Left ventricle myocardium superior (tissue), 1 donor: ENCODE measurements at places on chromosomes 2 and 18. TPM values are rescaled to one million over a fixed set of nuclear protein-coding genes. Genes with fewer than 3 reads are reported as not detected.

GRCh38 chr2:119319593-119319992, 47.0 kb downstream of the C2orf76 start:
- no peak for DNase-seq

DNA sequence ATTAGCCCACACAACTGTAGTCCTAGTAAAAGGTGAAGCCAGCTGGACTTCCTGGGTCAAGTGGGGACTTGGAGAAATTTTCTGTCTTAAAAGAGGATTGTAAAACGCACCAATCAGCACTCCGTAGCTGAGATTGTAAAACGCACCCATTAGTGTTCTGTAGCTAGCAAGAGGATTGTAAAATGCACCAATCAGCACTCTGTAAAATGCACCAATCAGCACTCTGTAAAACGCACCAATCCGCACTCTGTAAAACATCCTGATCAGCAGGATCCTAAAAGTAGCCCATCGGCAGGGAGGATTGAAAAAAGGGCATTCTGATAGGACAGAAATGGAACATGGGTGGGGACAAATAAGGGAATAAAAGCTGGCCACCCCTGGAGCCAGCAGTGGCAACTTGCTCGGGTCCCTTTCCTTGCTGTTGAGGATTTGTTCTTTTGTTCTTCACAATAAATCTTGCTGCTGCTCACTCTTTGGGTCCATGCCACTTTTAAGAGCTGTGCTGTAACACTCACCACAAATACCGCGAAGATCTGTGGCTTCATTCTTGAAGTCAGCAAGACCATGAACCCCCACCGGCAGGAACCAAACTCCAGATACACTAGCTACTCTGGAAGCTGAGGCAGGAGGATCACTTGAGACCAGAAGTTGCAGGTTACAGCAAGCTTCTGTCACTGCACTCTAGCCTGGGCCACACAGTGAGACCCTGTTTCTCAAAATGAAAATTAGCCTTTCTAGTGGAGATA, 102.6 kb downstream of the HS6ST1 start:
- no peak for DNase-seq

DNA sequence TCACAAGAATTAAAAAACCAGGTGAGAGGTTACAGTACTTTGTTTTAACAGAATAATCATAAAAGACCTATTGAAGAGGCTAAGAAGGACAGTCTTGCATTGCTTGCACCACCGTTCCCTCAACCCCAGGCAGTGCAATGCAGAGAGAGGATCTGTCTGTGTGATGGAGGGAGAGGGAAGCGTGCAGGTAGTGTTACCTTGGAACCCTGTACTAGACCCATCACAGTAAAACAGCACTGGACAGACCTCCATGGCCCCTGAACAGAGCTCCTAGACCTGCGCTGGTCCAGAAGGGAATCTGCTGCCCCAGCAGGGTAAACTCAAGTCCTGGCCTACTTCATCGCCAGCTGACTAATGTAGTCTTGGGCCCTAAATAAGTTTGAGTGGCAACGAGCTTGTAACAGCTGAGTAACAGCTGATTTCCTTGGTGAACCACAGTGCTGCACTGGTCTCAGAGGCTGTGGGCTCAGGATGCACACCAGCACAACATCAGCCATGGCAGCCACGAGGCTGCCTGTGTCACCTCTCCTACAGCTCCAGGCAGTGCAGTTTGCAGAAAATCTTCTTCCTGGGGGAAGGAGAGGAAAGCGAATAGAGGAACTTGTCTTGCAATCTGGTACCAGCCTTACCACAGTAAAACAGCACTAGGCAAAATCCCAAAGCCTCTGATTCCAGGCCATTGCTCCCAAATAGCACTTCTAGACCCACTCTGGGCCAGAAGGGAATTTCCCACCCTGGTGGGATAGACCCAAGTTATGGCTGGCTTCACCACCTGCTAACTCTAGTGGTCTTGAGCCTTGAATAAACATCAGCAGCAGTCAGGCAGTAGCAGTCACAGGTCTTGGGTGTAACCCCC, 417.2 kb downstream of the CDH7 start:
- DNase-seq, result no peak

DNA sequence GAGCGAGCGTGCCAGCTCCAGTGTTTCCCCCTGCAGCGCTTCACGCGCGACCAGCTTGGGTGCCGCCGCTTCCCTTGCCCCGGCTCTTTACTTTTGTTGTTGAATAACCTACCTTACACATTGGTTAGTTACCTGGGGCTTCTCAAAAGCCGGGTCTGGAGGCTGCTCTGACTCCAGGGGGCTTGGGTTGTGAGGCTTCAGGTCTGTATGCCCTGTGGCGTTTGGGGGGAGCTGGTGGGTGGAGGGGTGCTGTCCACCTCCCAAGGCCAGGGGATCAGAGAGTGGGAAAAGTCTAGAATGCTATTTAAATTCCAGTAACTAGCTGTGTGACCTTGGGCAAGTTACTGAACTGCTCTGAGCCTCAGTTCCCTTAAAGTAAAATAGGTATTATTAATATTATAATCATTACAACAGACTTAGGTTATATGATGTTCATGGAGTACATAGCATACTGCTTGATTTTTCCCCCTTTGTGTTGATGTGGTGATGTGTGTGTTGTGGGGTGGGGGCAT, 770 bp downstream of the LYPD6B start:
- no peak for DNase-seq

- no peak for DNase-seq
These were observed 48.8 kb downstream of the ADD2 start for GRCh38 chr2:70719231-70719630.

MEP1B gene
- total RNA-seq, result not detected

TMEM17 gene
- total RNA-seq, result 1.4 TPM

EGR4 gene
- not detected for total RNA-seq

POMC gene
- total RNA-seq, result 5.3 TPM

- DNase-seq, result no peak
These were observed 370.3 kb downstream of the MEIS1 start for GRCh38 chr2:66805016-66805865.

DNA sequence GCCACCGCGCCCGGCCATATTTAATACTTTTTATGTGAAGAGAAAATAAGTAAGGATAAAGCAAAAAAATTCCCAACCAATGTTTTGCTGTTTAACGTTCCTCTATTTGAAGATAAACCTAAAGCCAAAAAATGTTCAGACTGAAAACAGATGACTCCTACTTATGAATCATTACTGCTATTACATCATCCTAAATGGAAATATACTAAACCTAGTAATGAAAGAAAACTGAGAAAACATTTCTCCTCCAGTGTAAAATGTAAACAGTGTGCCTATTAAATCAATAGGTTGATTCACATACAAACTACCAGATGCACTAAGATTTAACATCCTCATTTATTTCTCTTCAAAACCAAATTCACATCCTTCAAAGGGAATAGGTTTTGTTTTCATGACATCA, 43.5 kb downstream of the CWC22 start:
- no peak for DNase-seq

DNA sequence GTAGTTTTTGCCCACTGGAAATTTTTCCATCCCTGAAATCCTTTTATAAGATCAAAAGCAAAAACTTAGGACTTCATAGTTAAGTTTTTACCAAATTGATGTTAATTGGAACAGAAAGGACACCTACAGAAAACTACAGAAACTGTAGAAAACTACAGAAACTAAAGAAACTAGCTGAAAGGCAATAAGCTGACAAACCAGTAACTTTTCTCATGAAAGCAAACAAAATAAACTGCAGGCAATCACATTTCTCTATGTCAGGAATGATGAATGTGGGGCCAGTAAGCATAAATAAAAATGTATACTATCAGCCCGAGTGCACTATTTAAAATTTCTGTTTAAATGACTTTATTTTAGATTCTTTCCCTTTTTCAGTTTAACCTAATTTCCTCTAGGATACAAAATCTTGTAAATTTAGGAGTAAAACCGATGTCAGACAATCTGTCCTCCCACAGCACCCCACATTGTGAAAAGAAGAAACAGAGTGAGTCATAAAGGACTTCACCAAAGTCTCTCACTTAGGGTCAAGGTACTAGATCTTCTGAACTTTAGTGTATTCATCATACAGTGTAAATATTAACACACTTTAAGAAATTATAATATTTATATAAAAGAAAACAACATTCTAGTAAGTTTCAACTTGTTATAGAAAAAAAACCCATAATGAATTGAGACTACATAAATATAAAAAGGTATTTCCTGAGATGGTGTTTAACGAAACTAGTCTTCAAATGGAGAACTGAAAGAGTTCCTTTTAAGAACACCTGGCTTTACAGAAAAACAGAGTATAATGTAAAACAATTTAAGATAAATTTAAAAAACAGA, 46.6 kb downstream of the USP40 start:
- no peak for DNase-seq

C2orf80 gene
- total RNA-seq, result not detected

DNA sequence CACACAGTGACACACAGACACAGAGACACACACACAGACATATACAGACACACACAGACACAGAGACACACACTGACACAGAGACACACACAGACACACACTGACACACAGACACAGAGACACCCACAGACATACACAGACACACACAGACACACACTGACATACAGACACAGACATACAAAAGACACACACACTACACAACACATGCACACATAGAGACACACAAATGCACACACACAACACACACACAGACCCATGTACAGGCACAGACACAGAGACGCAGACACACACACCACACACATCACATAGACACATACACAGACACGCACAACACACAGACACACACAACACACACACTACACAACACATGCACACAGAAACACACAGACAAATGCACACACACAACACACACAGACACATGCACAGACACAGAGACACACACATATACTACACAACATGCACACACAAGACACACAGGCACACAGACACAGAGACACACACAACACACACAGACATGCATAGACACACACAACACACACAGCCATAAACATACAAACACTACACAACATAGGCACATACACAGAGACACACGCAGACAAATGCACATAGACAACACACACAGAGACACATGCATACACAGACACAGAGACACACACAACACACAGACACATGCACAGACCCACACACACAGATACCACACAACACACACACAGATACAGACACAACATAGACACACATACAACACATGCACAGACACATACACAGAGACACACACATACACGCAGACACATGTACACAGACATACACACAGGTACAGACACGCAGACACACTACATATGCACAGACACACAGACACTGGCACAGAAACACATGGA, 120.5 kb downstream of the BCL2 start:
- no peak for DNase-seq

GRCh38 chr2:151048331-151049054, 213.2 kb downstream of the RBM43 start:
- no peak for DNase-seq

DNA sequence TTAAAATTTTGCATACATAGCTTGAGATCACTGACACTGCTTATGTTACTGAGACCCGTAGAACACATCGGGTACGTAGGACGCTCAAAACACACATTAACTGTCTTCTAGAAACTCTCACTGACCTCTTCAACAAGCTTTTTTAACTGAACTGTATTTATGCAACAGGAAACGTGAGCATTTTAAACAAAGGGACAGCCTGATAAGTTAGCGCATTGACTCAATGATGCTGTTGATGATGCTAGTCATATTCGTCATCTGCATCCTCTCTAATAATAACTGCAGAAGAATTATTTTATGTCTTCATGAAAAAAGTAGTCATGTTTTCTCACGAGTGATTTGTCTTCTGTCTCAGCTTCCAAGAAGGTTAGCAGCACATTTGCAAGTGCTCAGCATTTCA, 824.0 kb downstream of the DCDC2C start:
- no peak for DNase-seq

RTKN gene
- total RNA-seq, result 21.4 TPM

VWC2L gene
- total RNA-seq, result not detected

AUP1 gene
- total RNA-seq, result 54.2 TPM

DNA sequence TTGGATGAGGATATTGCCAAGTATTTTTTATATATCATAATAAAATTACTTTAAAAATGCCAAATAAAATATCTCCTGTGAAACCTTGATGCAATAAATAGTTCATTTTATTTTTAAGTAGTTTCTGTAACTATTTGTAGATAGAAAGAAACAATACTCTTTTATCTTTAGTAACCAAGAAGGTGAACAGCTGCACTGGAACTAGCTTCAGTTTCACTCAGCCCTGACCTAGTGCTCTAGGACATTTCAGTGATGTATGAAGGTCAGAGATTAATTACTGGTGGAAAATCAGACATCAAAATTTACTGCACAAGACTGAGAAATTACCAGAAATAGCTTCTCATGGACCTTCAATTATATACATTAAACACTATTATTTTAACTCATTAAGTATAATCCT, 1305.0 kb downstream of the CNTNAP5 start:
- no peak for DNase-seq

DNA sequence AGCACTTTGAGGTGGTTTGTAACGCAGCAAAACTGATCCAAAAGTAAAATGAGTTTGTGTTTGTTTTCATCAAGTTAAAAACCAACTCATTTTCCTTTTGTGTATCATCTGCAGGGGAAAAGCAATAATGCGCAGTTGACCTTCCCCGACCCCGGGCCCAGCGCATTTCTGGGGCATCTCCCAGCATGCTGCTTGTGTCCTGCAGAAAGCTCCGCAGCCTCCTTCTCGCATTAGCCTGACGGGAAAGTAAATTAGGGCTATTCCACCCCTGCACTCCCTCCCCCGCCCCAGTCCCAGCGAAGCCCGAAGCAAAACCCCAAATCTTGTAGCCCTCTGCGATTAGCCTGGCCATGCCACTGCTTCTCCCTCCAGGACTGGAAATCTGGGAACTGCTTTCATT, 82.0 kb upstream of the PPM1B start:
- no peak for DNase-seq

AQP4 gene
- 20.0 TPM for total RNA-seq

GRCh38 chr2:82172483-82172882, 1867.9 kb upstream of the LRRTM1 start:
- DNase-seq, result no peak

- DNase-seq, result no peak
These were observed 600.8 kb downstream of the CPS1 start for GRCh38 chr2:211157211-211157610.

DNA sequence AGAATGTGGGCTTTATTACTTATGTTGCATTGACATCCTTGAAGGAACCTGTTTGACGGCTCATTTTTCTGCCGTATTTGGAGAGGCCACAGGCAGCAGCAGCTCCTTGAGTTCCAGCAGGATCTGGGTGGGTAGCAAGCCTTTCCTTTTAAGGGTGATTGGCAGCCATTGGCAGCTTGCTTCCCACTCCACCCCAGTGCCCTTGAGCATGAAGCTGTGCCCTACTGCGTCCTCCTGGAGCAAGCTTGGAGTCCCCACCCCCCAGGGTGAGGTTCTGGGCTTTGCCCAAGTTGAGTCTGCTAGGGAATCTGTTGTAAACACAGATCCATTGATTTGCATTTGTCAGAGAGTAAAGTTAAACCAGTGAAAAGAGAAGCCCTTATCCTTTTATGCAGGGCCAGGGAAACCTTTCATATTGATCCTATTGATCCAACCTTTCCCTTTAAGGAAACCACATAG, 9.2 kb downstream of the ONECUT2 start:
- no peak for DNase-seq

DNA sequence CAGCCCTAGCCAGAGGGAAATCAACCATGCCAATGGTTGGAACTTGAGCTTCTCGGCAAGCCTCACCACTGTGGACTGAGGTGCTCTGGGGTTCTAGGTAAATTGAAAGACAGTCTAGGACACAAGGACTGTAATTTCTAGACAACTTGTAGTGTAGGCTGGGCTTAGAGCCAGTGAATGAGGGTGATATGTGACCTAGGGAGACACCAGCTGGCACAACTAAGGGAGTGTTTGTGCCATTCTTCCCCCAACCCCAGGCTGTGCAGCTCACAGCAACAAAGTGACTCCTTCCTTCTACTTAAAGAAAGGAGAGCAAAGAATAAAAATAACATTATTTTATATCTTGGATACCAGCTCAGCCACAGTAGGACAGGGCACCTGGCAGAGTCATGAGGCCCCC, 1690.7 kb upstream of the TMEFF2 start:
- DNase-seq, result no peak

- no peak for DNase-seq
These were observed 109.8 kb downstream of the FARSB start for GRCh38 chr2:222545823-222546795.
